ENCODE measurements at places on chromosomes 1 and 21.

DNA sequence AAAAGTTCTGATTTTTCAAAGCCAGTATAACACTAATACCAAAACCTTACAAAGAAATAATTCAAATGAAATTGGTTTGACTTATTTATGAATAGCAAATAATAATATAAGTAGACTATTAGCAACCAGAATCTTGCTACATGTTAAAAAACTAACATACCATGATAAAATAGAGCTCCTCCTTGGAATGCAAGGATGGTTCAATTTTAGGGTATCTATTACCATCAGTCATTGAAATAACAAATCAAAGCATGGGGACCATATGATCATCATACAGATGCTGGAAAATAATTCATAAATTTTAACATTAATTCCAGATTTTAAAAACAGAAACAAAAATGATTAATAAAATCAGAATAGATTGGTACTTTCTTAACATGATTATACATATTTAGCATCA lies 66.3 kb downstream of the RRAGC start:
- DNase-seq: no peak

DNA sequence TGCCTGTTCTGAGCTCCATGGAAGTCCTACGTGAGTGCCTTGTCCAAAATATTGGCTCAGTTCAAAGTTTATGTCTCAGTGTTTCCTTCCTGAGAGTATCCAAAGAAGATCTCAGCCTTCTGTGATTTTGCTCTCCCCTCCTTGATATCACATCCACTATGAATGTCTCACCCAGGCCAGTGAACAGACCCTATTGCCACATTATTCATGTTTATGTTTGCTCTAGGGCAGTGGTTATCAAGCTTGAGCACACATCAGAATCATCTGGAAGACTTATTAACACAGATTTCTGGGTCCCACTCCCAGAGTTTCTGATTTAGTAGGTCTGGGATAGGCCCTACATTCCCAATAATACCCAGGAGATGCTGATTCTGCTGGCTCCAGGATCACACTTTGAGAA lies 145.0 kb upstream of the FGGY start:
- no peak for DNase-seq

DNA sequence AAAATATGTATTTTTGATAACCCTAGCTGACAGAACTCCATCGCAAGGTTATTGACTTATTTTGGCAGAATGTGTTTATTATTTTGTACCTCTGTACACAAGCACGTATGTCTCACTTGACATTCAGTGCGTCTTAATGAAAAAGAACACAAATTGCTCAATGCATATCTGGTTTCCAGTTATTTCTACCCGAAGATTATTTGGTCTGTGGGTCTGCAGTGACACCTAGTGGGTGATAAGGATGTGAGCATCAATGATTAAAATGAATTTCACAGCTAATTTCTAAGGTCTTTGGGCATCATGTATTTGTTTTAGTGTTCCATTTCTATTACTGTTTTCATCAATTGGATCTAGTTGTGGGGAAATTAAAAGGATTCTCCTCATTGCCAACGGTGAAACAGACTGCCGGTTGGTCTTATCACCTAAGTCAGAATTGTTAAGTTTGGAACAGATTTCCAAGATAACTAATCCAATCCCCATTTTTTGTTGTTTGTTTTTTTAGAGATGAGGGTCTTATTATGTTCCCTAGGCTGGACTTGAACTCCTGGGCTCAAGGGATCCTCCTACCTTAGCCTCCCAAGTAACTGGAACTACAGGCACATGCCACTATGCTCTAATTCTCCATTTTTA lies 13.9 kb downstream of the DDX20 start:
- peak; percentile 7 for DNase-seq

DNA sequence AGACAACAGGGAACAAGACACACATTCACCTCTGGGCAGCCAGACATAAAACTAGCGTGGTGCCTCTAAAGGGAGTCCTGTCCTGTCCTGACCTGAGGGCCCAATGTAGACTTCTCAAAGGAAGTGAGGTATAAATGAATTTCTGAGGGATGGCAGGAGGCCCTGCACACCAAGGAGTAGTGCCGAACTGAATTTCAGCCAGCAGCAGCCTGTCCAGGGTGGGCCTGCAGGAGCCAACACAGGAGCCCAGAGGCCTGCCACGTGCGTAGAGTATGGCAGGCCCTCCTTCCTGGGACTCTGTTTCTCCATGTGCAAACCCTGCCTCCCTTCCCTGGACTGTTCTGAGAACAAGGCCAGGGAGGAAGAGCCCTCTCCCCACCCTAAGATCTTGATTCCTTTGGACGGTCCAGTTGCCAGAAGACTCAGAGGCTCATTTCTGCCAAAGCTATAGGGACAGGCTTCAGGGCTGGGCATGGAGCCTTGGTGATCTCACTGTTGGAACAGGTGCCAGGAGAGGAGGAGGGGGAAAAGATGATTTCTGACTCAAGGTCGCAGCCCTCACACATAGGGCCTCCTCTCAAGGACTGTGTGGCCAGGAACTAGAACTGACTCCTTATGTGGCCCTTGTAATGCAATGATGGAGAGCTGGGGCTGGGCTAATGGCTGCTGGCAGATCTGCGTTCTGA lies 1.8 kb upstream of the FABP3 start:
- DNase-seq: no peak

- DNase-seq: no peak
Observed at GRCh38 chr1:101435831-101436511, 199.2 kb downstream of the S1PR1 start.

DNA sequence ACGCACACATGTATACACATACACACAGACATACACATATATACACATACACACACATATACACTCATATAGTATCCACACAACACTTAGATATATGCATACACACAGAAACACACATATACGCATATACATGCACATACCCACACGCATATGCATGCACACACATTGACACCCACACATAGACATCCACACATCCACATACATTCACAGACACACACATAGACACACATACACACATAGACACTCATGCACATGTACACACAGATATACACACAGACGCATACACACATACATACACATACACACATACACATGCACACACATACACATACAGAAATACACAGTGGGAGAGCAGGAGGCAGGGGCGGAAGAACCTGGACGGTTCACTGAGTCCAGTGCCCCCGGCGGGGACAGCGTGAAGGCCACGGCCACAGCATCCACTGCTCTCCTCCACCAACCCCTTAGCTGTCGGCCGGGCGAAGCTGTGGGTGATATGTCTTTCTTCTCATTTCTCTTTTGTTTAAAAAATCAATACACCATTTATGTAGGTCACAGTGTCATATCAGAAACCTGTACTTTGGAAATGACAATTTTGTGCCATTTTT lies 2.8 kb upstream of the C1QB start:
- no peak for DNase-seq

GRCh38 chr1:184082541-184083415 lies 31.2 kb downstream of the TSEN15 start:
- no peak for DNase-seq

GRCh38 chr1:206102292-206102936 lies 14.8 kb downstream of the AVPR1B start:
- no peak for DNase-seq

DNA sequence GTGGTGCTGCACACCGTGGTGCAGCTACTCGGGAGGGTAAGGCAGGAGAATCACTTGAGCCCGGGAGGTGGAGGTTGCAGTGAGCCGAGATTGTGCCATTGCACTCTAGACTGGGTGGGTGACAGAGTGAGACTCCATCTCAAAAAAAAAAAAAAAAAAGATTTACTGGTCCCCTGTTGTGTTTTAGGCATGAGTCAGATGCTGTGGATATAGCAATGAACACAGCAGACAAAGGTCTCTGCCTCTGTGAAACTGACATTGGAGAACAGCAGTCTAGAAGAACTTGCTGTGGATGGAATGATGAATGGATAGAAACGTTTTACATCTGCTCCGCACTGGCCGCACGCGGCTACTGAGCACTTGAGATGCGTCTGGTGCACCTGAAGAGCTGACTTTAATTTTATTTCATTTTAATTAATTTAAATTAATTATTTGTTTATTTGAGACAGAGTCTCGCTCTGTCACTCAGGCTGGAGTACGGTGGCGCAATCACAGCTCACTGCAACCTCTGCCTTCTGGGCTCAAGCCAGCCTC lies 24.5 kb upstream of the EPHA2 start:
- no peak for DNase-seq

GRCh38 chr1:86061551-86061990 lies 95.0 kb downstream of the COL24A1 start:
- no peak for DNase-seq

GRCh38 chr1:43853161-43853921 lies 80.3 kb upstream of the ARTN start:
- DNase-seq: no peak

DNA sequence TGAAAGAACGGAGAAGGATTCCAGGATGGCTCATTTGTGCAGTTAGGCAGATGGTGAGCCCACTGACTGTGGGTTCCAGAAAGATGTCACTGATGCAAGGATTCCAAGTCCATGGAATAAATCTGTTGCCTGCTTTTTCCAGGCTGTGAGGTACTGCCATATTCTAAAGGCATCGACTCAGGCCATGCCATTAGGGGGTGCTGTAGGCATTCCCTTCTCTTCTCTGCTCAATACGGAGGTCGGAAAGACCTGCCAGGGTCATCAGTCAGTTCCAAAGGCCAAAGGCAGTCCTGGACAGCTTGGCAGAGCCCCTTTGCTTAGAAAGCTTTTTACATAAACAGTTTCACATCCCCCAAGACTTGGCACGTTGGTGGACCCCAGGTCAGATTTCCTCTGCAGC lies 31.7 kb upstream of the TMEM125 start:
- no peak for DNase-seq

GRCh38 chr1:151401125-151401788 lies 1.9 kb downstream of the PSMB4 start:
- DNase-seq: no peak

- no peak for DNase-seq
Observed at GRCh38 chr1:163834778-163835177, 513.0 kb downstream of the NUF2 start.

GRCh38 chr1:60037669-60038068 lies 35.9 kb downstream of the C1orf87 start:
- DNase-seq: no peak

DNA sequence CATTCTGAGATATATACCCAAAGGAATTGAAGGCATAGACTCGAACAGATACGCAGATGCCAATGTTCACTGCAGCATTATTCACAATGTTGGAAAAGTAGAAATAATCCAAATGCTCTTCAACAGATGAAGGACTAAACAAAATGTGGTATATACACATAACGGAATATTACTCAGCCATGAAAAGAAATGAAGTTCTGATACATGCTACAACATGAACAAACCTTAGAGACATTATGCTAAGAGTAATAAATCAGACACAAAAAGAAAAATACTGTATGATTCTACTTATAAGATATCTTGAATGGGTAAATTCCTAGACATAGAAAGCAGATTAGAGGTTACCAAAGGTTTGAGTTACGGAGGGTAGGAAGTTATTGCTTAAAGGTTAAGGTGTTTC lies 57.9 kb downstream of the SLC25A24 start:
- DNase-seq: no peak

DNA sequence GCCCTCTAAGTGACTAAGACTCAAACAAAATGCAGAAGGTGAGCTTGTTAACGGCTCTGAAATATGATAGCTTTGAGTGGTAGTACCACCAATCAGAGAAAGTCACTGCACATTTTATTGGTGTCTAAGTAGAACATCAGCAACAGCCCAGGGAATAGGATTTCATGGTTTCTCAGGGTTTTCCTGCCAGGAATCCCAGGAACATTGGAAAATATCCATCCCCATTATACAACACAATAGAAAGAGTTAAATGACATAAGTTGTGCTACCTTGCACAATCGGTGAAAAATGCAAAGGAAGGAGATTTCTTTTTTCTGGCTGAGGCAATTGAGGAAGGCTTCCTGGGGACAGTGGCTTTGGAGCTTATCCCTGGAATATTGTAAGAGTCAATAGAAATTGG lies 283.1 kb downstream of the HLX start:
- DNase-seq: no peak

DNA sequence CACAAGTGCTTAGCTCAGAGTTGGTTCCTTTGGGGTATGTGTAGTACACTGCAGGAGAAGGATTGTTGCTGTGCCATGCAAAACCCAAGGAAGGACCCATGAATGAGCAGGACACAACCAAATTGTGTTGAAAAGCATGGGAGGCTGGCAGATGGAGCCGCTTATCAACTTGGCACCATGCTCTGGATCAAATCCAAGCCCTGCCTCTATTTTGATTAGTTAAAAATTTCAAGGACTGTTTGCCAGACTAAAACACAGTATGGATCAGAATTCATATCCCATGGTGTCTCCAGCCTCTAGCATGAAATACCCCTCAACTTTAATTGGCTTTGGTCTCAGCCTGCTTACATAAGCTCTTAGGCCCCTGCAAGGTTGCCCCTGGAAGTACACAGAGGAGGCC lies 27.8 kb downstream of the CCDC185 start:
- DNase-seq: no peak

DNA sequence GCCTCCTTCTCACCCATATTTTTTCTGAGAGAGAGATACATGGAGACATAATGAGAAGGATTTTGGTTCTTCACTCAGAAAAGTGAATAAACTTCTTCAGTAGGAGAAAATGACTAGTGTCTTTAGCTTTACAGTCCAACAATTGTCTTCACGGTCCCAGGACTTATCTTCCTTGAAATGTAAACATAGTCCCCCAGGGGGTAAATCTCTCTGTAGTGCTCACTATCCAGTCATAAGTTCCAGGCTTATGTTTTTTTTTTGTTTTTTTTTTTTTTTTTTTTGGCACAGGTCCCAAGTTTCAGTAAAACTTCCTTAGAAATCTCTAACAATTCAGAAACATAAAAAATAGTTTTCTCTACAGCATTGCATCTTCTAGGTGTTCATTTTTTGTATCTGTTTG lies 890.2 kb upstream of the B3GALT2 start:
- no peak for DNase-seq

- DNase-seq: no peak
Observed at GRCh38 chr1:14182856-14183255, 415.6 kb upstream of the KAZN start.

DNA sequence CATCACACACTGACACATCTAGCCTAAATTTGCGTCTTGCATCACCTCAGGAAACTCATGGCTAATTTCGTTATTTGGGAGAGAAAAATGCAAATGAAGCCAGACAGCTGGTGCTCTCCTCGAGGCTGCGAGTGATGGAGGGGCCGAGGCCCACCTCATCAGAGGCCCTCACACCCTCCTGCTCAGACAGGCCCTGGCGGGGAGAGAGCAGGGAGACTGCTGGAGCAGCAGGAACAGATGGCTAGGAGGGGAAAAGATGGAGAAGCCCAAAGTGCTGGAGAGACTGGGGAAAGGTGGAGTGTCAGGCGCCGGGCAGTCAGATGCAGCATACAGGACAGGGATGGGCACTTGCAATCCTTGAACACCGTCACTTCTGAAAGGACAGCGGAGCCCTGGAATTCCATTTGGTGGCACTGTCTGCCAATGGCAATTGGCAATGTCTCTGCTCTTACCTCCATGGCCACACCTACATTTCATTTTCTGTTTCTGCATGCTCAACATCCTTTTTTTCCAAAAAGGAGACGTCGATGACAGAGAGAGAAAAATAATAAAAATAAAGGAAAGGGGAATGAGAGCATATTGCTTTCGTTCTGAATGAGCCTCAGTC lies 286.2 kb downstream of the SPATA17 start:
- DNase-seq: no peak
